HTR-8/SVneo (cell line): ENCODE measurements at places on chromosomes 12 and 14.

- DNase-seq, result no peak
Observed at GRCh38 chr12:66763467-66763866, 84.6 kb upstream of the GRIP1 start.

DNA sequence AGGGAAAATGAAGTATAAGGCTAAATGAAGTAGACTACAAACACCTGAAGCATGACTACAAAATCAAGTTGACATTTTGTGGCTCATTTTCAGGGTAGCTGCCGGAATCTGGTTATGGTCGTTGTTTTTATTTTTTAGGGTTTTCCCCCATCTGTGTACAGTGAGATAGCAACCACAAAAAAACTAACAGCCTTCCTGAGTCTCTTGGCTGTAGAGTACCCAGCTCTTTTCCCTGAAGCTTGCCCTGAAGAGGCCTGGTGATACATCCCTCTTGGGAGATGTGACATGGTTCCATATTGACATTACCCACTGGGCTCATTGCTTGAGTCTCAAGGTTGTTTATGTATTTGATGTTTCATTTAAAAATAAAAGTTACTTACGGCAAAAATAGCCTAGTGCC lies 424.0 kb downstream of the ZFP36L1 start:
- DNase-seq, result no peak

DNA sequence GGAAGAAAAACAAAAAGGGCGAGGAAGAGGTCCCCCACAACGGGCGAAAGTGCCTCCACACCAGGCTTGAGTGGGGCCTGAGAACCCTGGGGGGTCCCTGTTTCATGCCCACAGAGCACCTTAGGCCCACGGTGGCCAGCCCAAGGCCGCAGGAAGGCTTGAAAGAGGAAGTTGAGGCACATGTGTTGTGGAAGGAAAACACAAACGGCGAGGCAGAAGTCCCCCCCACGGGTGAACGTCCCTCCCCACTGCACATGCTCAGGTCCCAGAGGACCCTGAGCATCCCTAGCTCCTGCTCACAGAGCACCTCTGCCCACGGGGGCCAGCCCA lies 371.5 kb downstream of the ALG10 start:
- no peak for DNase-seq

GRCh38 chr12:3966376-3966775 lies 93.2 kb upstream of the PARP11 start:
- DNase-seq, result no peak

GRCh38 chr12:72267974-72268373 lies 4.2 kb upstream of the TRHDE start:
- DNase-seq, result no peak

DNA sequence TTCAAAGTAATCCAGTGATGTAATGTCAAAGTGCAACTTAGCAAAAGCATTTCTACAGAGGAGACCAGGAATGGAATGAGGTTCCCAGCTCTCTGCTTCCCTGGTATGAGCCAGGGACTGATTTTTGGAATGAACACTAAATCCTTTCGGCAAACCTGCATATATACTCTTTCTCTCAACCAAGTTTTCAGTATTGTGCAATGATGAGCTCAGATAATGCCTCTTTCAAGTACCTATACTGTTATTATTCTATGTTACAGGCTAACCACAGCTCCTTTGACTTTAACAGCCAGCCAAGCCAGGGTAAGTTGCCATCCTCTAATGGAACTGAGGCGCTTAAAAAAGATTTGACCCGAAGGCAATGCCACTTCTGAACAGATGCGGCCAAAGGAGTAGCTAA lies 104.9 kb upstream of the FSCB start:
- DNase-seq, result no peak

GRCh38 chr12:11696084-11696483 lies 46.6 kb downstream of the ETV6 start:
- no peak for DNase-seq

GRCh38 chr12:124478416-124478815 lies 89.0 kb downstream of the NCOR2 start:
- DNase-seq, result no peak

DNA sequence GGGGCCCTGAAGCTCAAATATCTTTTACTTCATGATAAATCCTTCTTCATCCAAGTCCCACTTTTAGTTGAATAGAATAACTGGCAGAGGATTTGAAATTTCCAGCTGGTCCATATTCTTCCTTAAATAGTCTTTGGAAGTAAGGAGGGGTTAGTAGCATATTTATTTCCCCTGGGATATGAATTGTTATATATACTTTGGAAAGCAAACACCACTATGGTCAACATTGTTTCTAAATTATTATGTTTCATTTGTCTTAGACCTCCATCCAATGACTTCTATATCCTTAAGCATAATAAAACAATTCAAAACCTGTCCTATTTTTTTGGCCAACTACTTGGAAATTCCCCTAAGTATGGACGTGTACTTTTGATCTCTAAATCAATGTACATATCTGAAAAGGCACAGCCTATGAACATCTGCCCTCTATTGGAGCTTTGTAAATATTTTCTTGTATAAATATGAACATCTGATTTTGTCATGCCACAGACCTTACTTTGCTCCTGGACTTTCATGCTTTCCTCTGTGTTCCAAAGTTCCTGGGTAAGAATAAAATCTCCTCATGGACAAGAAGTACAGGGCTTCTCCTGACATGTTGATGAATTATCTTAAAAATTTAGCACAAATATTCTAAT lies 1212.0 kb downstream of the GALC start:
- no peak for DNase-seq

DNA sequence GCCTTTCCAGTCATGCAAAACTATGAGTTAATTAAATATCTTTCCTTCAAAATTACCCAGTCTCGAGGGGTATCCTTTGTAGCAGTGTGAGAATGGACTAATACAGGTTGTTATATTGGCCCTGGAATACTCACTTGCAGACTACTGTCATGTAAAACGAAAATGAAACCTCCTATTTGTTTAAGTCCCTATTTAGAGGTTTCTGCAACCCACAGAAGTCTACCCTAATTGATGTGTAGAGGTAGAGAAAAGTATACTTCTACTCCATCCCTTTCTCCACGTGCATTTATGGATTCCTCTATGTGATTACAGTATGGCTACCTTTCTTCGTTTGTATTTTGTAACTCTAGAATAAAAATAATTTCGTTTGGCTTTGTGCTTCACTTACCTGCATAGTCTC lies 371.1 kb downstream of the FSCB start:
- DNase-seq, result no peak

DNA sequence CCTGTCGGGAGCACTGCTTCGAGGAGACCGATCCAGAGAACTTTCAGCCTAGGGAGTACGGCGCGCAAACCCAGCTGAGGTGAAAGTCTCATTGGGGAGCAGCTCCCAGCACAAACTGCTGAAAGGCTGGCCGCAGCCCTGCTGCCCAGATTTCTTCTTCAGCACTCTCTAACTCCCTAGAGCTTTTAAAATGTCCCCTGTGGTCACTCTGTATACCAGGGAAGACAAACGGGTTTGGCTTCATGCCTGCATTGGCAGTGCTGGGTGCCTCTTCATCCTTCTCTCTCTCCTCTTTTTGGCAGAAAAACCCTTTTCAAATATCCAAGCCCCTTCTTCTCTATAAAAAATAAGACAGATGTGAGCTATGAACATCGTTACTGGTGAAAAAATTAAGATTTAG lies 34.9 kb downstream of the BBS10 start:
- no peak for DNase-seq

DNA sequence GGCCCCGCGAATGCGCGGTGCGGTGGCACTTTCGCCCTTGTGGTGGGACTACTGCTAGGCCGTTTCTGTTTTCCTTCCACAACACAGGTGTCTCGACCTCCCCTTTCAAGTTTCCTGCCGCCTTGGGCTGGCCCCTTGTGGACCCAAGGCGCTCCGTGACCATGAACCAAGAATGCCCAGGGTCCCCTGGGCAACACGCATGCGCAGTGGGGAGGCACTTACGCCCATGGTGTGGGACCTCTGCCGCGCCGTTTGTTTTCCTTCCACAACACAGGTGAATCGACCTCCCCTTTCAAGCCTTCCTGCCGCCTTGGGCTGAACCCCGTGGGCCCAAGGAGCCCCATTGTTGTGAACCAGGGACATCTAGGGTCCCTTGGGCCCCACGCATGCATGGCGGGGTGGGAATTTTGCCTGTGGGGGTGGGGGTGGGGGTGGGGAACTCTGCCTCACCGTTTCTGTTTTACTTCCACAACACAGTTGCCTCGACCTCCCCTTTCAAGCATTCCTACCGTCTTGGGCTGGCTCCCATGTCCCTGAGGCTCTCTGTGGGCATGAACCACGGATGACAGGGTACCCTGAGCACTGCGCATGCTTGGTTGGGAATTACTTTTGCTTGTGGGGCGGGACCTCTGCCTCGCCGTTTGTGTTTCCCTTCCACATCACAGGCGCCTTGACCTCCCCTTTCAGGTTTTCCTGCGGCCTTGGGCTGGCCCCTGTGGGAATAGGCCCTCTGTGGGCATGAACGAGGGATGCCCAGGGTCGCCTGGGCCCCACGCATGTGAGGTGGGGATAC lies 355.1 kb downstream of the ALG10 start:
- no peak for DNase-seq

DNA sequence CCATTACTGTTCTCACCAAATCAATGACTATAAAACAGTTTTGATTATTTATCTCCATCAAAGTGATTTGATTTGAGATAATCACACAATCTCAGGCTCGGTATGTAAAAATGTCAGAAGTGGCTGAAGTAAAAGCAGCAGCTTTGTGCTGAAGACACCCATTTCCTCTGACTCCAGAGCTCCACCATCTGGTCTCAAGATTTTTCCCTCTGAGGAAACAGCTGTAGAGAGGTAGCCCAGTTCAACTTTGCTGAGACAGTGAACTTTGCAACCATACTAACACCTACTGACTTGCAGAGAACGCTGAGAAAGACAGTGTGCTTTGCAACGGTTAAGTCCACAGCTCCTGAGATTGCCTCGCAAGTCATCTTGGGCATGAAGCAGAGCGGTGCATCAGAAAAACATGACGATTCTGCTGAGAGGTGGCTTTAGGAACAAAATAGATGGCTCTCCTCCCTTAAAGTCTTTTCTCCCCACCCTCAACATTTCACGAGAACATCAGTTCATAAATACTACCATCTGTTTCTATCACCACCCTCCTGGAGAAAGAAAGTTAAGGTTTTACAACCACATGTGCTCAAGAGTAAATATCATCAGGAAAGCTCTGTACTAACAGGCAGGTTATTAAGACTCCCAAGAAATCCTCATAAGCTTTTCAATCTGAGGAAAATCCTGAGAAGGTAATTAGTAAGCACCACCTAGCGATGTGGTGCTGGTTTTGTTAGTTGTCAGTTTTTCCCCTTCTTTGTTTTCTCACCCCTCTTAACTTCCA lies 34.8 kb downstream of the HIGD1C start:
- peak; percentile 30 for DNase-seq

- no peak for DNase-seq
Observed at GRCh38 chr12:58794859-58795258, 125.4 kb downstream of the LRIG3 start.

GRCh38 chr14:29262979-29263378 lies 496.4 kb downstream of the FOXG1 start:
- no peak for DNase-seq

- DNase-seq, result no peak
Observed at GRCh38 chr14:68604361-68604730, 188.5 kb downstream of the ZFP36L1 start.

DNA sequence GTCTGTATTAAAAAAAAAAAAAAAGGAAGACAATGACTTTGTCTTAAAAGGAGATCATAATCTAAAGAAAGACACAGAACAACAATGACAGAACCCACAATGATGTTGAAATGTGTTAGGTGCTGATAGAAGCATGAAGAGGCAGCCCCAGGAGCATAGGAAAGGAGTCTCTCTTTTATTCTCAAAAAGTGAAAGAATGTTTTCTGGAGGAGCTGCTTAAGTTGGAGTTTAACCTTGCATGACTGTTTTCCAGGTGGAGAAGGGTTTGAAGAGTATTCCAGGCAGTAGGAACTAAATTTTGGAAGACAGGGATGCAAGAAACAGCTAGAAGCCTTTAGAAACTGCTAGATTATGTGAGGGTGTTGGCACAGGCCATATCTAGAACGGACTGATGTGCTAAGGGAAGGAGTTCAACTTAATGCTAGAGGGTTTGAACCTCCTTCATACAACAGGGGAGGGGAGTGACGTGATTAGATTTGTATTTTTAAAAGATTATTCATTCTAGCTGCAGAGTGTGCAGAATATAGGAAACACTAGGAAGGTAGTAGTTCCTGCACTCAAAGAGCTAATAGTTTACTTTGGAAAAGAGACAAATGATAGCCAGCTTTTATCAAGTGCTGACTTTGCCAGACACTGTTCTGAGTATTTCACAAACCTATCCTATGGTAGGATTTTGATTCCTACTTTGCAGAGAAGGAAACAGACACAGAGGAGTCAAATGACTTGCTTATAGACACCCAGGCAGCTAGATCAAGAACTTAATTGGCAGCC lies 4.6 kb upstream of the RPL6 start:
- DNase-seq, result no peak

DNA sequence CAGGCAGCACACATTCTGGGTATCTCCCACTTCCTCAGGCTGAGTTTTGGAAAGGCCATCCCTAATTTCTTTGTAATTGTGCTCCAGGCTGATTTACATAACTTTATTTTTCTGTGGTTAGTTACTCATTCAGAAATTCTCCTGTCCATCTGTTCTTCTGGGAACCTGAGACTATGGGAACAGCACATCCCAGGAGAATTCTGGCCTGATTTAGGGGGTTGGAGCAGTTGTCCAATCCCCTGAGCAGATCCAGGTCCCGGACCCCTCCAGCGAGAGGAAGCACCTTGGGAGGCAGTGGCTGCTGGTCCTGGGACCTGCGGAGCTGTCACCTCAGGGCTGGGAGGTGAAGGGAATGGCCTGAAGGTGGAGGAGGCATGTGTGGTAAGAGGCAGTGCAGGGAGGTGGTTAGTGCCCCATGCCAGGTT lies 40.4 kb downstream of the TSPAN9 start:
- DNase-seq, result peak; percentile 70

GRCh38 chr12:28497889-28498411 lies 307.7 kb downstream of the CCDC91 start:
- DNase-seq, result peak; percentile 2

DNA sequence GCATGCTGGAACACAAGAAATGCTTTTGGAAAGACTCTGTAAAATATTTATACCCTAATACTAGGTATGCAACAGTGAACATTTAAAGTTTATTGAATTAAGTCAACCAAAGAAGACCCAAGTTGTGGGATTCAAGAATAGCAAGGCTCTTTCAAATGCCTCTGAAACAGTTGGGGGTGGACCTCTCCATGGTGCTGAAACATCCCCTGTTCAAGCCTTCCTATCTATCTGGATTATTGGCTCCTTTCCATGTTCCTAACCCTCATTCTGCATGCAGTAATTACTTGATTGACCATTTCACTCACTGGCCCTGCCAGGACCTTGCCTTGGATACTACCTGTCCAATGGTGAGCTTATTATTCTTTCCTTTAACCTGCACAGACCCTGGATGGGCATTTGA lies 349.7 kb downstream of the NRXN3 start:
- no peak for DNase-seq

DNA sequence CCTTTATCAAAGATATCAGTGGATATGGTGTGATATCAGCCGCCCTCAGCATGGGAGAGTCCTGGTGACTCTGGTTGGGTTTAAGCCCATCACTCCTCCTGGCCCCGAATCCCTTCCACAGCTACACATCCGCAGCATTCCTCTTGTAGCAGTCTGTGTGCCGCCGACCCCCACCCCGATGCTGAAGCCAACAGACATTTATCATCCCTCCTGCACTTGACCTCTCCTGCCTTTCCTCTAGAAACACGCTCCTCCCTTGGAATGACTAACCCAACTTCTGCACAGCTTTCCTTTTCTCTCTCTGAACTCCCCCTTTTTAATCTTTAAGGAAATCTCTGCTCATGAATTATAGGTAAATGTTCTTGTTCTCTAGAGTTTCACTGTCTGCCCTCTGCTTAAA lies 250.9 kb upstream of the FOXN3 start:
- DNase-seq, result peak; percentile 32

GRCh38 chr12:57590864-57591781 lies at the start of gene PIP4K2C:
Gene PIP4K2C (plus strand): TSS chr12:57591192. CDS start chr12:57591290, 98 bp downstream.
- peak; percentile 92 for DNase-seq
